ENCODE measurements at places on chromosomes 7 and 10.

- no peak for DNase-seq
Measured at GRCh38 chr7:151437866-151438516, 1.9 kb downstream of the CRYGN start.

DNA sequence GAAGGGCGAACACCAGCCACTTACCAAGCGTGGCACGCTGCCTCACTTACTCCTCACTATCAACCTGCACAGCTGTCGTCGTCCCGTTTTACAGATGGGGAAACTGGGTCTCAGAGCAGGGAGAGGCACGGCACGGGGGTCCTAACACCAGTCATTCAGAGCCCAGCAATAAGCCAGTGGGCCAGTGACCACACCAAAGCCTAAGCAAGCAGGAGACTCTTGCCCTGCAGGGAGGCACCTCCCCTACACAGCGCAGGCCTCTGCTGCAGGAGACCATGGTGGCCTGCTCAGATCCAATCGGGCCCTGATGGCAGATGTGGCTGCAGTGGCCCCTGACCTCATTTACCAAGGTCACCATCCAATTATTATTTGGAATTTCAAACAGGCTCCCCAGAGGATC is 4.8 kb downstream of the SLIT1 start:
- no peak for DNase-seq

DNA sequence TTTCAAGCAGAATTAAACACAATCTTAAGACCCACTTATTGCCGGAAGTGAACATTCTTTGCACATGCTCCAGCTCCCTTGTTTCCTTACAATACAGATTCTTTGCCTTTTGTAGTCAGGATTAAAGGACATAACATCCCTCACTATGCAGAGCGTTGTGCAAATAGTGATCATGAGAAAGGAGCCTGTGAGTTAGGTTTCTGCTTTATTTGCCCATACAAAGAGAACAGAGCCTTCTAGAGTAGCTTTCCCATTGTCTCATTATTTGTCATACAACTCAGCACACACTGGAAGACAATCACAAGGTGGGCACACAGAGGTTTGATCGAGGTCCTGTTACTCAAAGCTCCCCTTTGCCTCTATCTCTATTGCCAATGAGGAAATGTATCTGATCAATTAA is 48.2 kb upstream of the WDR11 start:
- no peak for DNase-seq

GRCh38 chr7:157768198-157768597 is 431.4 kb downstream of the DNAJB6 start:
- no peak for DNase-seq

DNA sequence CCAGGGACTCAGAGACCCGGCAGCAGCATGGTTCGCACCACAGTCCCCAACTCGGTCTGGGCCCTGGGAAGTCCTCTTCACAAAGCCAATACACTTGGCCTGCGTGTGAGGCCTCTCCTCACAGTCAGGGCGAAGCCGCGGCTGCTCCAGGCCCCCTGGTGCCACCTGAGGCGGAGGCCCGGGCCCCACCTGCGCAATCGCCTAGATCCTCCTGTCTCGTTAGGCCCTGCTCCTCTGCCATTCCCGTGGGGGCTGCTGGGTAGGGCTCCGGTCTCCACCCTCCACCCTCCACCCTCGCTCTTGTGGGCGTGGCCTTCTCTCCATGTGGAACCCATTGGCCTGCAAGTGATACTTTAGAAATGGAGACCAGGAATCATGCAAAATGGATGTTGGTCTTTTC is 553.3 kb downstream of the INHBA start:
- no peak for DNase-seq

DNA sequence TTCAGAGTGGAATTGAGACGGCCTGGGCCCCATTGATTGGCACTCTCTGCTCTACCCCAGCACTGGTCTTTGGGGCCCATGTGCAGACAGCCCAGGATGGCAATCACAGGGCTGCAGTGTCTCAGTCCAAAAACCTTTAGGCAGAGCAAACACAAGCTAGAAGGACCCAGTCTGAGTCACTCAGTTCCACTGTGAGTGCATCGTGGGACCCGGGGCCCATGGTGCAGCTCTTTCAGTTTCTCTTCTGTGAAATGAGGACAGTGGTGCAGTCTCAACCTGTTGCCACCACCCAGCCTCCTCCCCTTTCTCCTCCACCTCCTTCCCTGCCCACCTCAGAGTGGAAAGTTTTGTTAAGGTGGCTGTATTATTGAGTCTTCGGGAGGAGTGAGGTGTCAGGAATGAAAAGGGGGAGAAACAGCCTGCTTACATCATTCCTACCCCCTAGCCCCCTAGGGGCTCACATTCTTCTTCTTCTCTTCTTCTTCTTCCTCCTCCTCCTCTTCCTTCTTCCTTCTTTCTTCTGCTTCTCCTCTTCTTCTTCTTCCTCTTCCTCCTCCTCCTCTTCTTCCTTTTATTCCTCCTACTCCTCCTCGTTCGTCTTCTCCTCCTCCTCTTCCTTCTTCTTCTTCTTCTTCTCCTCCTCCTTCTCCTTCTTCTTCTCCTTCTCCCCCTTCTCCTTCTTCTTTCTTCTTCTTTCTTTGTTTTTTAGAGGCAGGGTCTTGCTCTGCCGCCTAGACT is 19.5 kb upstream of the CARD11 start:
- peak; percentile 72 for DNase-seq

DNA sequence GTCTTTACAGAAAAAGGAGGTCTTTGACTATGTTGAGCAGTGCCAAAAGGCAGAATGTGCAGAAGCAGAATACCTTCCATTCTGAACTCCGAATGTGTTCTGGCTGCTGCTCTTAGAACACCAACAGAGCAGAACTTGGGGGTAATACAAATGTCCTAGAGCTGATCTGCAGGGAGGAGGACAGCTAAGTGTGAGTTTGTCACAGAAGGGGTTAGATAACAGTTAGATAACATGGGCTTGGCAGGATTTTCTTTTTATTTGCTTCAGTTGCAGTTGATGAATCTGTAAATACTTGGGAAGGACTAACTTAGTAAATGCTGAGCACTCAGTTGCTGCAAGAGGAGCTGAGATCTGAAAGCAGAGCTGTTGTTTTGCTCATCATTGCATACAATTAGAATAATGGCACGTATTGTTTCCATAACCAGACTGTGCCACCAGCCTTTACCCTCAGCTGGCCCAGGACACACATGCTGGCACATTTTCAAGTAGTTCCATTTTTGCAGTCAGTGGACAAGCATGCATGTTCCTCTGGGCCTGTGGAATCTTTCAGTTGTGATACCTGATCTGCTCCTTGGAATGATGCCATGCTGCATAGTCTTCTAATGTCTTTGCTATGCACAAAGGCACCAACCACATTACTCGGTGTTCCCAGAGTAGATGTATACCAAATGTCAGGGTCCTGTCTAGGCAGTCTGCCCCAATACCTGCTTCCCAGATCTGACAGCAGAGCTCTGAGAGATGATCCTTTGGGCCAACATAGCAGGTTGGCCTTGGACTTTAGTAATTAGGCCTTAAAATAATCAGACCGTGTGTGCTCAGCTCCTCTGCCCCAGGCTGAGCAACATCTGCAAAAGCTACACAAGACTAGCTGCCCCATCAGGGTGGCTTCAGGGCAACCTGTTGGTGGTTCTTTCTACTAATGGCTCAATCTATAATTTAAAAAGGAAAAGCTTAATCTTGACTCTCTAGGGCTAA is 55.7 kb downstream of the GSDME start:
- DNase-seq = no peak

GRCh38 chr7:28409716-28410627 is 2.3 kb upstream of the CREB5 start:
- no peak for DNase-seq

GRCh38 chr7:155190688-155191087 is 107.0 kb upstream of the INSIG1 start:
- peak; percentile 47 for DNase-seq

GRCh38 chr10:121104476-121105111 is 253.4 kb downstream of the WDR11 start:
- no peak for DNase-seq

DNA sequence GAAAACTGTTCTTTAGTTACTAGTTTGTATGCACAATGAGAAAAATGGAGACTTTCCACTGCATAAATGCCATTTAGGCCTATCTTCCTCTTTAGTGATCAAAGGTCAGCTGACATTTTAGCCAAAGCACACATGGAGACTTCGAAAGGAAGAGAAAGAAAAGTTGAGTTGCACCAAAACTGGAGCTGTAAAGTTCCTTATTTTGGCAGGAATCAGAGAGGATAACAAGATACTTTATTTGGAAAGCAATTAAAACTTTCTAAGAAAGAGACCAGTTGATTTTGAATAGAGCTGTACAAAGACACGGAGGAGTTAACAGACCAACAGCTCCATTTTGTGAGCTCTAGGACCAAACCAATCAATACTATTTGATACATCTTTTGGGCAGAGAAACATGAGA is 14.2 kb downstream of the ENTPD7 start:
- DNase-seq = no peak

- DNase-seq = peak; percentile 73
Measured at GRCh38 chr7:99392659-99393354, 15.6 kb downstream of the PDAP1 start.

GRCh38 chr7:45624392-45624760 is 50.2 kb downstream of the ADCY1 start:
- DNase-seq = no peak

DNA sequence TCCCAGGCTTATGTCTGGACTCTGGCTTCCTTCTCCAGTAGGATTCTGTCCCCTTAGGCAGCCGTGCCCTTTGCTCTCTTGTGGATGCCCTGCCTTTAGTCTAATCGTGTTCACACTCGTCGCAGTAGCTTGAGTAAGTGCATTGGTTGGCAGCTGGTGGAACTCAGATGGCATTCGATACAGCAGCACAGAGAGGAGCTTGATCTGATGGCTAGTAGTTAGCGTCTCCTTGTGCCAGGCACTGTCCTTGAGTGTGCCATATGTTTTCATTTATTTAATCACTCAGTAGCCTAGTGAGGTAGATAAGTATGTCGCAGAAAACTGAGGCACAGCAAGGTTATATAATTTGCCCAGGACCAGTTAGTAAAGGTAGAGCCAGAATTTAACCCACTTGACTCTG is 18.2 kb upstream of the PARP12 start:
- no peak for DNase-seq

DNA sequence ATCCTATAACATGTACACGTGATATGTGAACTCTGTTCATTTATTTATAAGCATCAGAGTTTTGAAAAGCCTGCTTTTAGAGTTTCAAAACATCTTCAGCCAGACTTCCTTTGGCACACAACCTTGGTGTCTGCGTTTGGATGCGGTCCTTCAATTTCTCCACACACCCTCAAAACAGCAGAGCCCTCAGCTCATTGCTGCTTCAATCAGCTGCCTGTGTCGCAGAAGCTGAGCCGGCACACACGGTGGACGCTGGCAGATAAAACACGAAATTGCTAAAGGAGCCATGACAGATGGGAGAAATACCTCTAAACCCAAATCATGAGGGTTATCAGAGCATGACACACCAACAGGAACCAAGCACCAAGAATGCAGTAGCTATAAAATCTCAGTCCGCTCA is 396.4 kb upstream of the AKR1E2 start:
- DNase-seq = no peak

DNA sequence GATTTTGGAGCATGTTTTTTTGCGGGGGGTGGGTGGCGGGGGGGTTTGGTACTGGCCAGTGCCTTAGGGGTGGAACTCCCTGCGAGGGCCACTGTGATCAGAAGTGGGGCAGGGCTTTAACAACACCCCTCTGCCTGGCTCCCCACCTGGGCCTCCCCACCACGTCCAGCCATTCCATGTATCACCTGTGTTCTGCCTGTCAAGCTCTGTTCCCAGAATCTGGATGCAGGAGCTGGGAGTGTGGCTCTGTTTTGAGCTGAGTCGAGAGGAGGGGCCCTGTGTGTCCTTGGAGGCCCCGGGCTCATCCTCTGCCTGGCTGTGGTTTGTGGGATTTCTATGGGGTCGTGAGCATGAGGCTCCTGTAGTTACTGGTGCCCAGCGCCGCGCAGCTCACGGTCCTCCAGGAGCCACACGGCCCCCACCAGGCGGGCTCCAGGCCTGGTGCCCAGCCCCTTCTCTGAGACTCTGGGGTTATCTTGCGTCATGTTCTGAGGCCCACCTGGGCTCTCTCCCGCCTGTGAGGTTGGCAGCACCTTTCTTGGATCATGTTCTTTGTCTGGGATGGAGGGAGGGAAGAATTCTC is 29.6 kb downstream of the PFKFB3 start:
- no peak for DNase-seq

DNA sequence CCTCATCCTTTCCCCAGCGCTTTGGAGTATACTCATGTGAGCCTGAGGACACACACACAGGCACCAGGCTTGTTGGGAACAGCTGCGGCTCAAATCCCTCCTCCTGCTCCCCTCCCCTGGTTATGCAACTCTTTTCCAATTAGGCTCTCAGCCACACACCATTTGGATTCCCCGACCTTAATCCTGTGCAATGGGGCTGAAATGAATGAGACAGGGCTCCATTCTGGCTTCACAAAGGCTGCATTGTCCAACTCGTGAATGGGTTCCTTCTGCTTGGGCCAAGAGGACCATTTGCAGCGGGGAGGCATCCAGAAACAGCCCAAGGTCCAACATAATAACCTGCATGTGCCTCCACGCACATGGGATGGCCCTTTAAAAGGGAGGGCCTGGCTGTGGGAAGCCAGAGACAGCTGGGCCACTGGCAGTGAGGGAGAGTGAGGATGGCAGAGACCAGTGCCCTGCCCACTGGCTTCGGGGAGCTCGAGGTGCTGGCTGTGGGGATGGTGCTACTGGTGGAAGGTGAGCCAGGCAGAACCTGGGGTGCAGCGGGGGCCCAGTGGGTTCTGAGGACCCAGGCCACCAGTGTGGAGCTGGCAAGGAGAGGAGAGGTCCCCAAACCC is at the start of gene RGR:
TSS of gene RGR (plus strand) at position 403 of the 620 bp plus-strand sequence. CDS start at position 441, 38 bp downstream.
- no peak for DNase-seq

- DNase-seq = no peak
Measured at GRCh38 chr10:79230328-79230830, 116.9 kb upstream of the PPIF start.

DNA sequence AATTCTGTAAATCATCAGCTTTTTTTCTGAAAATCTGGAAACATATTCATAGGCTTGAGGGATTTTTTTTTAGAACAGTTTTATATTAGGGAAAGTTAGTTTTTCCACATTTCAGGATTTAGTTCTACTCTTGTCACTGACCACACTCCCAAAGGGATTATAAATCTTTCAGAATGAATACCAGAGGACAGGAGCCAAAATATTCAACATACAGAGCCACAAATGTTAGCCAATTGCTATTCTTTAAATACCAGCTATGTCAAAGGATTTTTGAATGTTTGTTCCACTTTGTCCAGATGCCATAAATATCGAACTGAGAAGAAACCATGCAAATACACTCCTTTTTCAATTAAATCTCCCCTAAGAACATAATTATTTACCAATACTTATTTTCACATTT is 50.7 kb downstream of the ODAD2 start:
- no peak for DNase-seq

- DNase-seq = no peak
Measured at GRCh38 chr10:88657901-88658300, 6.3 kb upstream of the LIPF start.

- DNase-seq = no peak
Measured at GRCh38 chr10:67812007-67812406, 26.0 kb downstream of the DNAJC12 start.

DNA sequence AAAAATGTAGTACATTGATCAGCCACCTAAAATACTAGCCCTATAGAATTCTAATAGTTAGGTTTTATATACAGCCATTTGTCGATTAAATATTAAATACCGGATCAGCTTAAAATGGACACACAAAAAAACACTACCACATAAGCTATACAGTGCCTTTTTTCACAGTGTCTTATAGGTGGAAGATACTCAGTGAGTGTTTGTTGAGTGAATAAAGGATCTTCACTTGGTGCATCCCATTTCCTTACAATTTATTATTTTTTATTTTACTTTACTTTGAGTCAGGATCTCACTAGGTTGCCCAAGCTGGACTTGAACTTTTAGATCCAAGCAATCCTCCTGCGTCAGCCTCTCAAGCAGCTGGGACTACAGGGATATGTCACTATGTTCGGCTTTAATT is 335.4 kb upstream of the KAT6B start:
- DNase-seq = no peak
